ENCODE measurements at places on chromosomes 11 and 22. TPM values are rescaled to one million over a fixed set of nuclear protein-coding genes. Genes with fewer than 3 reads are reported as not detected.

C11orf87 gene
- 0.35 TPM for total RNA-seq

LARGE2 gene
- total RNA-seq, result 6.0 TPM

UPK3A gene
- total RNA-seq, result not detected

TECTA gene
- 0.87 TPM for total RNA-seq

- no peak for DNase-seq
These were observed 12.7 kb downstream of the CD6 start for GRCh38 chr11:60984149-60984548.

GRCh38 chr11:77179048-77179447 is 51.0 kb downstream of the MYO7A start:
- no peak for DNase-seq

- peak; percentile 79 for DNase-seq
These were observed 682 bp downstream of the LARGE1 start for GRCh38 chr22:33919391-33920196.

GRCh38 chr11:131300439-131300717 is 70.0 kb upstream of the NTM start:
- no peak for DNase-seq

DNA sequence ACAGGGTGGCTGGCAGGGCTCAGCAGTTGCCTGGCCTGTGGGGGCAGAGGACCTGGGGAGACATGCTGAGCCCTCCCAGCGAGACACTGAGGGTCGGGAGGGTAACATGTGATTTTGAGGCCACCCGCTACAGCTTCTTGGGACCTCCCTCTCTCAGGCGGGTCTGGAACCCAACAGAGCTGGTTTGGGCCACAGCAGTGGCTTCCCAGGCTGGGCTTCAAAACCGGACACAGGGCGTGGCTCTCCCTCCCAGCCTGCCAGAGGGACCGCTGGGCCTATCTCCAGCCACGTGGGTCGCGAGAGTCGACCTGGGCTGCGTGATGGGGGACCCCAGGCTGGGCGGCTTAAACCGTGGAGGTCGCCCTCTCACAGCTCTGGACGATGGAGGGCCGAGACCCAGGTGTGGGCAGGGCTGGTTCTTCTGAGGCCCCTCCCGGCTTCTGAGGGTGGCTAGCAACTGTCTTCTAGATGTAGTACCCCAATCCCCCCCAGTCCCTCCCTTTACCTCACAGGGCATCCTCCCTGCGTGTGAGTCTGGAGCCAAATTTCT is 91.7 kb downstream of the KCNQ1 start:
- DNase-seq, result peak; percentile 59

DNA sequence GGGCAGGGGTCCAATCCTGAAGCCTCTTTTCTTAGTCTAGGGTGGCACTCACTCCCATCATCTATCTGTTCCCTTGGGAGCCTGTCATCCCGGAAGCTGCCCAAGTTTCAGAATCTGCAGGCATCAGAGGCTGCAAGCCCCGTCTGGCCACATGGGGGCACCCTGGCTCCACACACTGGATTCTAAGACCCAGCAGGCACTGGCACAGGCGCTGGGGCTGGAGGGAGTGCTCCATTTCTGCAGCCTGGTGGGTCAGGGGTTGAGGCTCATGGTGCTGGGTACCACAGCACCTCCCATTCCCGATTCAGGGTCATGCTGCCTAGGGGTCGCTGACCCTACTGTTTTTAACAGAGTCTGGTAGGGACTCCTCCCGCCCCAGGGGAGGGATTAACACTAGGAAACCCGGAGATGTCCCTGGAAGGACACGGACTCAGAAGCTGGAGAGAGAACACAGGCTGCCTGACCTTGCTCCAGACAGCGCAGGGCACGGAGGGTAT is 243.9 kb upstream of the SYN3 start:
- DNase-seq, result peak; percentile 84

- no peak for DNase-seq
These were observed 13.8 kb upstream of the CCDC81 start for GRCh38 chr11:86360775-86361395.

- DNase-seq, result no peak
These were observed 4.1 kb downstream of the RELT start for GRCh38 chr11:73380331-73380730.

- DNase-seq, result peak; percentile 92
These were observed 30.2 kb upstream of the APOBEC3A start for GRCh38 chr22:38927033-38927781.

DNA sequence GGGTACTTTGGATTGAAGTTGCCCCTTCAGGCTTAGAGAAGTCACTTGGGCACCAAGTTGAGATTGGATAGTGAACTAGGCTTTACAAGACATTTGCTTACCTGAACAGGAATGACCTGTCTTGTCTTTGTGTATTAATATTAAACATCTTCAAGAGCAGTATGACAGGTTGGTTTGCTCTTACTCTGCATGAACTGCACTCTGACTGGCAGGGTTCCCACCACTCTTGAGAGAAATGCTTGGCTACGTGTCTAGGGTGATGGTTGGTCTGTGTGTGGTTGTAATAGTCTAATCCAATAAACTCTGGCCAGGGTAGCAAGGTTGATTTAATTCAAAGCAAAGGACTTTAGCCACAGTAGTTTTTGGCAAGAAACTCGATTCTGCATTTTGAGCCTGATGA is 20.1 kb upstream of the SPTBN2 start:
- DNase-seq, result no peak

Measured in upper lobe of right lung (tissue), 1 donor.